ENCODE measurements at places on chromosomes 4 and X. TPM values are rescaled to one million over a fixed set of nuclear protein-coding genes. Genes with fewer than 3 reads are reported as not detected.

DNA sequence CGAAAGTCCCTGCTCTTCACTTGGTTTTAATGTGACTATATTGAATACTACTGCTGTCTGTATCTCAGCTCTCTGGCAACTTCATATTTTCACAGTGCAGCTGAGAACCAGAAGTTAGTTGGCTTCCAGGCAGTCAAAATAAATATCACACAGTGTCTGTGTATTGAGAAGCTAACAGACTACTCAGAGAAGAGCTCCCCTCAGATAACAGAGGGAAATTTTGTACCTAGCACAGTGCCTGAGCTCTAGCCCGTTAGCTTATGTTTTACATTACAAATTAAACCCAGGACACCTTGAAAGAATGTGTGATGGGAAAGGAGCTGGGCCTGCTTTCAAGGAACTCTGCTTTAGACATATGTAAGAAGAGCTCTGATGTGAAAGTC, 22.7 kb downstream of the JADE1 start:
- no peak for DNase-seq

GRCh38 chrX:71105628-71106027, 912 bp downstream of the CXorf65 start:
- no peak for DNase-seq

DNA sequence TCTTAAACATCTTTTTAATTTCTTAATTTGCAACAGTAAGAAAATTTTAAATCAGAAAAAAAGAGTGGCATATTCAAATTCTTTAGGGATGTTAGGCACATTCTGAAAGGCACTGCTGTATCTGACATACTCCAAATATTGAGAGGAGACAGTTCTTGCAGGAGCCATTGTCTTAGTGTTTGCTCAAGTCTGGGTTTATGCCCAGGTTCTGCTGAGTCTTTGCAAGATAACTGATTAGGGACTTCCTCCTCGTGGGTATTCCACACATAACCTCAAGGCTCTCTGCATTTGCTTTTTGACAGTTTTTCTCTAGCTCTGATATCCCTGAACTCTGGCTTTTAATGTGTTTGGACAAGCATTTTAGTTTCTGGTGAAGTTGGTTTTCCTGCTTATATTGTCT, 52.6 kb downstream of the RPS3A start:
- no peak for DNase-seq

DNA sequence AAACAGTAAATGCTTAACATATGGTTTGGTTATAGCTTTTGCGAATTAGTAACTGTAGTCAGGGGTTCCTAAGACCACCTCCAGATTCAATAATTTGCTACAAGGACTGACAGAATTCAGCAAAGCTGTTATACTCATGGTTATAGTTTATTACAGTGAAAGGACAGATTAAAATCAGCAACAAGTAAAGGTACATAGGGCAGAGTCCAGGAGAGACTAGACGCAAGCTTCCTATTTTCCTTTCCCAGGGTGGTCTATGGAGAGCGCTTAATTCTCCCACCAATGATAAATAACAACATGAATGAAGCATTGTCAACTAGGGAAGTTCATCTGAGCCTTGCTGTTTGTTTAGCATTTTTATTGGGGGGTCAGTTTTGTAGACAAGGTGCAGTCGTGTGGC, 5.9 kb downstream of the NSUN7 start:
- no peak for DNase-seq

DNA sequence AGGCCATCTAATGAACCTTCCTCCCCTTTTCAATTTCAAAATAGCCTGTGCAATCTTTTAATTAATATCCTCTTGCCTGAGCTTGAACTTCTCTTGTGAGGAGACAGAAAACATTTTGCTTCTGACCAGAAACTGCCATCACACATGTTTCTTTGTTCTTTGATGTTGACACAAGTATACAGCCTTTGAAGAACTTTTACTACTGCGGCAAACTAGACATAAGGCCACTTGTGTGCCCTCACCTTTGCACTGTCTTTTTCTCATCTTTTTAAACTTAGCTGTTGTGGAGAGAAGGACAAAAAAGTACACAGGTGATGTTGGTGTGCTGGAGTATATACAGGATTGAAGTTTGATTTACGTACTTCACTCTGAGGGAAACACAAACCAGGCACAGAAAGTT, 116.3 kb upstream of the C1GALT1C1 start:
- DNase-seq, result no peak

- no peak for DNase-seq
These were observed 277.1 kb upstream of the DIAPH2 start for GRCh38 chrX:96407501-96407900.

GRCh38 chr4:182716192-182716591, 201.0 kb downstream of the DCTD start:
- no peak for DNase-seq

DNA sequence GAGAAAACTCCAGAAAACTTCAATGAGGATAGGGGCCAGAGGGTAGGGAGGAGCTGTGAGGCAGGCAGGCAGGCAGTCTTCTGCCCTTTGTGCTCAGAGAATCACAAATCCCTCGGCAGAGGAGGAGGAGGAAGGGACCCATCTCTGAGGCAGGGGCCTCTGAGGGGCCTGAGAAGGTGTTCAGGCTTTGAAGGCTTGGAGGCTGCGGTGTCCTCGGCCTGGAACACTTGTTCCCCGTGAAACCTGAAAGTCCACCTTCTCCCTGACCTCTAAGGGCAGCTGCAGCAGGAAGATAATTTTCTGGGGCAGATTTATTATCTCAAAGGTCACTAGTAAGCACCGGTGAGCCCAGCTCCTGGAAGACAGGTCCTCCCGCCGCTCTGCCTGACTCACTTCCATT, 200.3 kb upstream of the BCOR start:
- DNase-seq, result no peak

DNA sequence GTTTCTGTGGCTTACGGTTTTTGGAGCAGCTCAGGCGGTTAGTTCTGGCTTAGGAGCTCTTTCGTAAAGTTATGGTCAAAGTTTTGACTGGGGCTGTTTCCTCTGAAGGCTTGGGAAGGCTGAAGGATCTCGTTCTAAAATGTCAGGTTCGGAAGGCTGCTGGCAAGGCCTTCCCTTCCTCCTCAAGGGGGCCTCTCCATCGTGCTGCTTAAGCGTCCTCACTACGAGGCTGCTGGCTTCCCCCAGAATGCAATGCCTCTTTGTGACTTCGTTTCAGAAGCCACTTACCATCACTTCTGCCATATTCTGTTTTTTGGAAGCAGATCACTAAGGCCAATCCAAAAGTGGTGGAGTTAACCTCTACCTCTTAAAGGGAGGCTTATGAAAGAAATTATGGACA, 1196.4 kb upstream of the TENM3 start:
- no peak for DNase-seq

DNA sequence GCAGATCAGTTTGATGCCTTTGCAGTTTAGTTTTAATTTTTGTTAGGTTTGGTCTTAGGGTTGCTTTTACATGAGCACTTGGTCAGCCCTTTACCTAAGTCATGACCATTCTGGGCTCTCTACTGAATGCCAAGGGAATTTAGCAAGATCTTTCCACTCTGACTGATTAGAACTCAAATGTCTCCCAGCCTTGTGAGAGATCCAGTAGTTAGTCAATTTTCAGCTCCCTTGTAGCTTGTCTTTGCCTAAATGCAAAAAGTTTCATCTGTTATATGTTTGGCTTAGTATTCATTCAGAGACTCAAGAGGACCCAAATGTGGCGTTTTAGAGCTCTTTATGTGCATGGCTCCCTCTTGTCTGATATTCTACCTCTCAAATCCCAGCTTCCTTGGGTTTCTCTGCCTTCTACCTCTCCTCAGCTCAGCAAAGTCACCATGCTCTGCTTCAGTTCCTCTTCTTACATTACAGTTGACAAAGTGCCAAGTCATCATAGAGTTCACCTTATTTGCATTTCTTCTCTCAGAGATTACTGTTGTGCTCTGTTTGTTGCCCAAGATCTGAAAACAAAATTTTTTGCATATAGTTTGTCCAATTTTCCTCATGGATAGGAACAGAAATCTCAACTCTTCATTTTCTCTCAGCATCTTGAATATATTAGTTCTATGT, 17.5 kb upstream of the JAKMIP1 start:
- DNase-seq, result no peak

- no peak for DNase-seq
These were observed 674.8 kb upstream of the INTU start for GRCh38 chr4:126957987-126958386.

DNA sequence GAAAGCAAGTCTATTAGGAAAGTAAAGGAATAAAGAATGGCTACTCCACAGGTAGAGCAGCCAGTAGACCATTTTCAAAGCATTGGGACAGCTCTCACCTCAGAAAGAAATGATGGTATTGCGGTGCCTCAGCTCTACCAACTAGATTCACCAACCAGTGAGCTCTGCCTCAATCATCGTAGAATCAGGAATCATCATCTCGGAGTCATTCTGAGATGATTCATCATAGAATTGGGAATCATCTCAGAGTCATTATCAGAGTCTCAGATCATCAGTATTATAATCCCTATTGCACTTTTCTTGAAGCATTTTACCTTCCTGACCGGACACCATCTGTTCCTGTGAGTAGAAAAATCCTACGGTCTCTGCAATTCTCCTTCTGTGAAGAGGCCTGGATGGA, 17.5 kb upstream of the SAT1 start:
- DNase-seq, result no peak

GRCh38 chr4:139009702-139010101, 5.9 kb upstream of the NOCT start:
- no peak for DNase-seq

GRCh38 chrX:13917507-13917906, 100.6 kb upstream of the GPM6B start:
- DNase-seq, result no peak

DNA sequence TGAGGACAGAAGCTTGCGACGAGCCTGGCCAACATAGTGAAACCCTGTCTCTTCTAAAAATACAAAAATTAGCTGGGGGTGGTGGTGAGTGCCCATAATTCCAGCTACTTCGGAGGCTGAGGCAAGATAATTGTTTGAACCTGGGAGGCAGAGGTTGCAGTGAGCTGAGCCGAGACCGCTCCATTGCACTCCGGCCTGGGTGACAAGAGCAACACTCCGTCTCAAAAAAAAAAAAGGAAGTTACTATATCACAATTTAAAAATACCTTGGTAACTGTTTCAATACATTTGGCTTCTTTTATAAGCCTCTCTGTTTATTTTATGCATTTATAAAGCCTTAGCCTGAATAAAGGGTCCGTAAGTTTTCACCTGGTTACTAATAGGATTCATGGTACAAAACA, 46.6 kb upstream of the CHRNA9 start:
- no peak for DNase-seq

DNA sequence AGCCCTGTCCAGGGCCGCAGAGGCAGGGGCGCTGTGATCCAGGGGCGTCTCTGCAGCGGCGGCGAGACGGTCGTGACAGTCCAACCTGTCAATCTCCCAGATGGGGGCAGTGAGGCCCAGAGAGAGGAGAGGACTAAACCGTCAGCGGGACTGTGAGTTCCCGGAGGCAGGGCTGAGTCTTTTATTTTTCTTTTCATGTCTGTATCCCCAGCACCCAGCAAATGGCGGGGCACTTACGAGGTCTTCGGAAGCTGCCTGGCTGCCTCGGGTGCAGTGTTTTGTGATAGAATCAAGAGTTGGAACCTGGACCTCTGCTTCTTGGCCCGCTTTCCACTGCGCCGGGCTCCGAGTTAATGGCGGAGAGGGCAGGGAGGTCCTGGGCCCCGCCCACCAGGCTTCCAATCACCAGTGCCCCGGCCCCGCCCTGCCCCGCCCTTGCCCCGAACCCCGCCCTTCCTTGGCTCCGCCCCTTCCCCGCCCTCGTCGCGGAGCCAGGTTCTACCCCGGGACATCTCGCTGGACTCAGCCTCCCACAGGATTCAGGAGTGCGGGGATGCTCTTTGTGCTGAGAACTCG, 35.3 kb upstream of the GRPEL1 start:
- DNase-seq, result peak; percentile 93

Gene ASB12
- total RNA-seq, result not detected

Gene HSFX3
- total RNA-seq, result not detected

Gene MND1
- 0.83 TPM for total RNA-seq

Gene SSX3
- total RNA-seq, result not detected

Measured in lower lobe of right lung (tissue), 2 donors.